CD4-positive, alpha-beta T cell treated with Interleukin-4 for 4 hours (primary cell): ENCODE measurements at places on chromosomes 7 and 10.

GRCh38 chr10:7507887-7508726, 97.3 kb upstream of the SFMBT2 start:
- peak; percentile 4 for DNase-seq

DNA sequence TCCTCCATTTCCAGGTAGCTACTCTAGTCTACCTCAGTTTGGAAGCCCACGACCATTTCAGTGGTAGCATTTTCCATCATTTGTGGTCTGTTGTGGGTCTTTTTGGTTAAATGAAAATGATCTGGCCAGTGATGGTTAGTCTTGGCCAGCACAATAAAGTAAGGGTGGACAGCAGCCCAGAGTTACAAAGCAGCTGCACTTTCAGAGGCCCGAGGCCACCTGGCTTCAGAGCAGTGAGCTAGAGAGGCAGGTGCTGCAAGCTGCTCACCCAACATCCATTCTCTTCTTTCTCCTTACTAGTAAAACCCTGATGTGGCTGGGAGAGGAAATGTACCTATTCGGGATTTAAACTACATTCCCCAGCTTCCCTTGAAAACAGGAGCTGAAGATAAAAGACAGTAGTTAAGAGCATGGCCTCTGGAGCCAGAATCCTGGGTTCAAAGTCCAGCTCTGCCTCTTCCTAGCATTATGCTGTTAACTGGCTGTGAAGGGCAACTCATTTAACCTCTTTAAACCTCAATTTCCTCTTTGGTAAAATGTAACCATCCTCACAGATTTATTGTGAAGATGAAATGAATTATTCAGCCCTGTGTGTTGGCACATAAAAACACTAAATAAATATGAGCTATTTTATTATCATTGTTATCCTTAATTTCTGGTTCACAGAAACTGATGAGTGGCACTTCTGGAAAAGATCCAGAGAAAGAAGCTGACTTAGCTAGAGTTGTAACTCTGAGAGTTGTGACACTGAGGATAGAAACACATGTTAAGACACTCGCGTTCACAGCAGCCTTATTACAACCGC, 517.4 kb downstream of the PARD3 start:
- no peak for DNase-seq

DNA sequence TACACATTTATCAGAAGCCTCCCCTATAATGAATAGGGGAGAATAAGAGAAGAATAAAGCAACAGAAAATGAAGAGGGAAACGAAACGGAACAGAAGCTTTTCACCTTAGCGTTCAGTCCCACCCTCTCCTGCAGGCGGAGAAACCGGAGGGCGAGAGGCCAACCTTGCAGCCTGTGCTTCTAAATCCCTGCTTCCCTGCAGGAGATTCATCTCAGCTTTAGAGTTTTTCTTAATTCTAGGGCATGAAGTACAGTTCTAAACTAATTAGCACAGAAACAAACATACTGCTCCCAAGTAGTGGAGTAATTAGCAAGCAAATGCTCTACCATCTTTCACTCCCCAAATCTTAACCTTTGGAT, 107.2 kb downstream of the CUBN start:
- no peak for DNase-seq

- no peak for DNase-seq
Measured at GRCh38 chr10:121276046-121276445, 322.2 kb downstream of the FGFR2 start.

DNA sequence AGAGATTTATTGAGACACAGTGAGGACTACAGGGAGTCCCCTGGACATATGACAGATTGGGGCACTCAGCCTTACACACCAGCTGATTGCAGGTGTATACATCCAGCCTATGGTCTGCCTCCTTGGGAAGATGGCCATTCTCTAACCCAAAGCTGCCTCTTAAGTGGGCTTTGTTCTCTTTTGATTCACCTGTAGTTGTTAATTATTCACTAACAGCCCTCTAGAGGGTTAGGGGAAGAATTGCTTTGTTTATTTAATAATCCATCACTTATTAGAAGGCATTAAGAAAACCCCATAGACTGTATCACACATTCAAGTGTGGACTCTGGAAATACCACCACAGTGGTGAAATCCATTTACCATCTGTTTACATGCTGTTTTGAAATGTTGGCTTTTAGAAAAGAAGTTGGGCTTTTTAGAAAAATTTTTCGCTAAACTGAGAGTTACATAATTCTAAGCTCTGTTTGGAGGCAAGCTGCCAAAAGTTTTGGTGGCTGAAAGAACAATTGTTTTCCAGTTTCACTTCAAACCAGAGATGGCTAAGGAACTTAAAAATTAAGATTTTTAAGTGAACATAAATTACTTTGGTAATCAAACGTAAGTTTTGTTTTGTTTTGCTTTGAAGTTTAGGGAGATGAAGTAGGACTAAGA, 379.1 kb downstream of the ADRA2A start:
- no peak for DNase-seq

GRCh38 chr7:157538321-157538720, 201.5 kb downstream of the DNAJB6 start:
- DNase-seq: no peak

DNA sequence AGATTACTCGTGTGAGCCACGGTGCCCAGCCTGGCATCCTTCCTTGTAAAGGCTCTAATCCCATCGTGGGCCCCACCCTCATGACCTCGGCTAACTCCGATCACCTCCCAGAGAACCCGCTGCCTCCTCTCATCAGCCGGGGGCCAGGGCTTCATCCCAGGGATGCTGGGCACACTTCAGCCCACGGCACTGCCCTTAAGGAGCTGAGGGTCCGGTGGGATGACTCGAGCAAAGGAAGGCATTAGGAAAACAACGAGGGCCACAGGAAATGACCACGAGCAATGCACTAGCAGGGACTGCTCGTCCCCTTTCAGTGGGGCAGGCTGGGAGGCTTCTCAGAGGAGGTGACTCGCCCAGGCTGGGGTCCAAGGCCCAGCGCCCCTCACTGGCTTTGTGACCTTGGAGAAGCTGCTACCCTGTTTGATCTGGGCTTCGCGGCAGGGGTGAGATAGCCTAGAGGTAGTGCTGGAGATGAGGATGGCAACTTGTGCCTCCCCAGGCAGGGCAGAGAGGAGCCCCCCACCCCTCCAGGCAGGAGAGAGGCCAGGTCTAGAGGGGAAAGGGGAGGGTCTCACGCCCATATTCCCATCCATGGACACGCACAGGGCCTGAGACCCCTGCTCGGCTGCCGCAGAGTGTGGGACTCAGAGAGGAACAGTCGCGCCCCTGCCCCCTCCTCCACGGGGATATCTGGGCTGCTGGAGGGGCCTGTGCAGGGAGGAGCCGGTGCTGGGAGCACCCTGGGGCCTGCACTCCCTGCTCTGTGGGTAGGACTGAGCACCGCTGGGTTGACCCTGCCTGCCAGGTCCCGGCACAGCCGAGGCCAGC, 26.8 kb downstream of the ELFN1 start:
- no peak for DNase-seq

- DNase-seq: no peak
Measured at GRCh38 chr7:70553364-70553763, 578.6 kb upstream of the GALNT17 start.

DNA sequence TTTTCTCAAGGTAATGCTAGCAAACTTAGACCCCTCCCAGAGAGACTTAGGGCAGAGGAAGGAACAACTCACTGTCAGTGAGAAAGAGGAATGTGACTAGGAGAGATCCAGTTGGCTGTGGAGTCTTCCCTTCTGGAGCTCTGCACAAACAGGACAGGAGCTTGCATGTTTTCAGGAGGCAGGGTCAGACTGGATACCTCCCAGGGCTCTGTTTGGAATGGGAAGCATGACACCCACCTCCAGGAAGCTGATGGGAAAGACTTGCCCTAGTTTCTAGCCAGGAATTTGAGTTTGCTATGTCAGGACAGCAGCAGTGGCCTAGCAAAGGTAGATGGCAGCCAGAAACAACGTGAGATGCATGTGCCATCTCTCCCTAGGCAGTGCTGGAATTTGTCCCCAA, 40.6 kb downstream of the GHRHR start:
- no peak for DNase-seq

- no peak for DNase-seq
Measured at GRCh38 chr7:27251136-27251651, 8.6 kb downstream of the EVX1 start.

- DNase-seq: peak; percentile 28
Measured at GRCh38 chr10:110395350-110396283, 90.9 kb upstream of the SMNDC1 start.

DNA sequence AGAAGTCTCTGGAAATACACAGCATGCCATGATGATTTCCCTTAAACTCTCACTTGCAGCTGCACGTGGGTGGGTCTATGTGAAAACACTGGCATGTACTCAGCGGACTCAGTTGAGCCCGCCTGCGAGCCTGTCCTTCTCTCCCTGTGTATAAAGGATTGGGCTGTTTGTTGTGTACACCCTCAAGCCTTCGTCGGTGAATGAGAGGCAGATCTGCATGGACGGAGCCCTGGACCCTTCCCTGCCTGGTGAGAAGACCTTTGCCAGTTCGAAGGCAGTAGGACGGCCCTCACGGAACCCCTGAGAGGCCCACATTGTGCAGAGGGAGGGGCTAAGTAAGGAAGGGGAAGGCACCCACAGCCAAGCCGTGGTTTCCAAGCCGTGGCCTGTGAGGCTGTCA, 121.2 kb downstream of the WDFY4 start:
- DNase-seq: no peak

DNA sequence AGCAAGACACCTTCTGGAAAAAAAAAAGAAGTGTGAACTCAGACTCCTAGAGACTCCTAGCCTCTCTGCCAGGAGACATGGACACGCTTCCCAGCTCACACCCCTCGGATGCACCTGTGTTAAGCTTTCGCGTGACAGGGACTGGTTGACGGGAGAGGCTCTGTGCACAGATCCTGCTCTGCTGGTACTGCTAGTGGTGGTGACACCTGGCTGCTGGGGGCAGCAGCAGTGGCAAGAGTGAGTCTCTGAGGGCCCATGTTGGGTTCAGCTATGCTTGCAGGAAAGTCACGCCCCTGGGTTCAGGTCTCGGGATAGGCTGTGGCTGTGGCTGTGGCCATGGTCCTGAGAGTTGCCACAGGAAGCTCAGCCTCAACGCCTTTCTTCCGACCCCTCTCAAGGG, 81.1 kb downstream of the XRCC2 start:
- no peak for DNase-seq

DNA sequence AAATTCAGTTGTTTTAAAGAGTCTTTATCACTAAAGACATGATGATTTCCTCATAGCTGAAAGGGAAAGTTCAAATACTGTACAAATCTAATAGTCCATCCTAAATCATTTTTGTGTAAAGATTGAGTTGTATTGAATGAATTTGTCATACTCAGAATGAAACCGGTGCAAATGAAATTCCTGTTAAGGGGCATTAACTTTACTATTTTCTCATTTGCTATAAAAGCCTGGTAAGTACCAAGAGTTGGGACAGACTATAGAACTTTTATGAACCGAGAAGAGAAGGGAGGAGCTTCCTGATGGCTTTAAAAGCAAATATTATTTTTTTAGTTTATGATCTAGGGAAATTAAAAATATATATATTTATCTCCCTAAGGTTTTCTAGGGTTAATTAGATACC, 260.0 kb upstream of the AKR1E2 start:
- no peak for DNase-seq

DNA sequence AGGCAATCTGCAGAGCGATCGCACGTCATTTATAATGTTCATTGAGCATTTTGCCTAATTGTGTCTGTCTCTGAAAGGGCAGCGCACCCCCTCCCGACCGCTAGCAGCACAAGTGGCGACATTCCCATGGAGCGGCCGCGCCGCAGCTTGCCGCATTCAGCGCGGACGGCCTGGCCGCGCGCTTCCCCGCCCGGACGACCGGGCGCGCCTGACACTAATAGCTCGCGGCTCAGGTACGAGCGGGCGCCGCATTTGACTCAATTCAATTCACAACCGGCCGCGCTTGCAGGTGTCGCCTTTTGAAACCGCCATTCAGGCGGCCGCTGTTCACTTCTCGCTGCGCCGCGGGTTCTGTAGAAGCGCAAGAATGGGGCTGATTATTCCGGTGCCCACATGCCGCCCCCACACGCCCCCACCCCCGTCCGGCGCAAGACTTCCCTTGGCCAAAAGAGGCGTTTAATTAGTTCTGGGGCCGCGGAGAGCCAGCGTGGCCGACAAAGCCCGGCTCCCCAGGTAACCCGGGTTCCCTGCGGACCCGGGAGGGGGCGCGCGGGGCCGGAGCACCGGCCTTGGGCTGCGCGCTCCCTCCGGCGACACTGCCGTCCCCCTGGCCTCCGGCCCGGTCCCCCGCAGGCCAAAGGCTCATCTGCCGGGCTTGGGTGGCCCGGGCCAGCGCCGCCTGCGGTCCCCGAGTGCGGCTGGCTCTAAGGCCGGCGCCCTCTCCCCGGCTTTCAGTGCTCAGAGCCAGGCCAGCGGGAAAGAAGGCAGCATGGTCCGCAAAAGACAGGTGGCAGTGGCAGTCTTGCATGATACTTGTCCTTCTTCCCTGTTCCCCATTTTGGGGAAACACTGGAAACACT, 18.7 kb upstream of the PTF1A start:
- no peak for DNase-seq

GRCh38 chr7:45515346-45515745, 58.8 kb upstream of the ADCY1 start:
- DNase-seq: no peak

DNA sequence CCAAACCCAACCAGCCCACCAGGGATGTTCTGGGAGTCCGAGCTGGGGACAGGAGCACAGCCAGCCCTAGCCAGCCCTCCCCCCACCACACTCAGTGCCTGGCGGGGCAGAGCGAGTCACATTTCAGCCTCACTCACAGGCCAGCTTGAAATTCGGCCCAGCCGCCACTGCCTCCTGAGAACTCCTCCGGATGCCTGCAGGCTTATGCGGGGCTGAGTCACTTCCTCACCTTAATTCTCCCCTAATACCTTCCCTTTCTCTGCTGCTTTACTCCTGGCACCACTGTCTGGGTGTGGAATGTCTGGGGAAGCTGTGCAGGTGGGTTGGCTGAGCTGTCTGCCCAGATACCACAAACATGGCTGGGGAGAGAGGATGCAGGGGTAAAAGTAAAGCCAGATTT, 22.6 kb upstream of the DLG5 start:
- no peak for DNase-seq

GRCh38 chr10:132546567-132547420, 9.2 kb downstream of the INPP5A start:
- DNase-seq: no peak

GRCh38 chr10:89392974-89393373, 551 bp downstream of the IFIT1 start:
- DNase-seq: no peak

GRCh38 chr10:110355141-110355831, 50.6 kb upstream of the SMNDC1 start:
- peak; percentile 14 for DNase-seq

GRCh38 chr10:101032637-101033224, 1.7 kb downstream of the SFXN3 start:
- peak; percentile 72 for DNase-seq

DNA sequence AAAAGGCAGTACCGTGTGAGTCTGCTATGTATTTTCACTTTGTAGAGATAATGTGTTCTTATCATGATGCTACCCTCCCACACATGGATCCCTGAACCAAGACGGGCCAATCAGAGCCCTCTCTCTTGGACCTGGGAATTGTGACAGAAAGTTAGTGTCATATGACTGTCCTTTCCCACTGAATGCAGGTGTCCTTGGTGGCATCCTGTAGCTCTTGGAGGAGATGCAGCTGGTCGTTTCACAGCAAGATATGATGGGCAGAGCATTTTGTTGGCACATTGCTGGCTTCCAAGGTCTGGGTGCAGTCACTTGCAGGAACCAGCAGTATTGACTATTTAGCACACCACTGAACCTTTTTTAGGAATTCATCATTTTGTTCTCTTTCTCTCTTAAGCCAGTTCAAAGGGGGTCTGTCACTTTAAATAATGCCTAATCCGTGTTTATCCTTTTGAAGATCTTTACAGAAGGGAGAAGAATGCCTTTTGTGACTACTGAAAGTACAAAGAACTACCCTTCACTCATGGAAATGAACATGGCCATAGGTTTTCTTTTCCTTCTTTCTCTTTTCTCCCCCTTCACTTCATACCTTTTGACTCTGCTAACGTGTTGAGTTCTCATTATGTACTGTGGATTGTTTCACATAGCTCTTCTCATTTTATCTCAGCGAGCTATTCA, 125.1 kb downstream of the PLXDC2 start:
- no peak for DNase-seq
